Brain pericyte (primary cell): ENCODE measurements at places on chromosomes 2 and 18.

GRCh38 chr2:27703638-27704341 lies 40.1 kb downstream of the SLC4A1AP start:
- DNase-seq, result peak; percentile 87

GRCh38 chr2:56211048-56211447 lies 27.3 kb downstream of the CCDC85A start:
- no peak for DNase-seq

- no peak for DNase-seq
Measured at GRCh38 chr2:30948130-30948529, 140.9 kb upstream of the CAPN13 start.

- DNase-seq, result no peak
Measured at GRCh38 chr2:129876541-129876940, 102.9 kb upstream of the RAB6C start.

DNA sequence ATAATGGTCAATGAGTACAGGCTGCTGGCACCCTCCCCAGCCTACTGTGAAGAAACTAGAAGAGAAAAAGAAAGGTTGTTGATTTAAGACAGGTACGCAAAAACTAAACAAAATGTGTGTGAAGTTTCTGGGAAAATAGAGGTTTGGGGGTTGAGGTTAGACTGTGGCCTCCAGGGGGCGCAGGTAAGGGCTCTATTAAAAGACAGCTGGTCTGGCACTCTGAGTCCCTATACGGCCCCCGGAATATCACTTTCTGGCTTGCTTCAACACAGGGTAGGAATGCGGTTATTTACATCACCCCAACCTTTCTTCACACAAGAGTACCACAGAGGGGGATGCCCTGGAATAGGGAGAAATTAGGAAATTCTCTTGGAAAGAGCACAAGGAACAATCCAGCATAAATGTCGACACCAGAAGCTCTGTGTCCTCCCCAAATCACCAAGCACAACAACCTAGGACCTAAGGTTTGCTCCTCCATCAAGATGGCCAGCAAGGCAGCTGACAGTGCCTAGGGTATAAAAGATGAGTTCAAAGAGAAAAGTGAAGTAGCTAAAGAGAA lies 480.8 kb upstream of the KLHL29 start:
- DNase-seq, result no peak

DNA sequence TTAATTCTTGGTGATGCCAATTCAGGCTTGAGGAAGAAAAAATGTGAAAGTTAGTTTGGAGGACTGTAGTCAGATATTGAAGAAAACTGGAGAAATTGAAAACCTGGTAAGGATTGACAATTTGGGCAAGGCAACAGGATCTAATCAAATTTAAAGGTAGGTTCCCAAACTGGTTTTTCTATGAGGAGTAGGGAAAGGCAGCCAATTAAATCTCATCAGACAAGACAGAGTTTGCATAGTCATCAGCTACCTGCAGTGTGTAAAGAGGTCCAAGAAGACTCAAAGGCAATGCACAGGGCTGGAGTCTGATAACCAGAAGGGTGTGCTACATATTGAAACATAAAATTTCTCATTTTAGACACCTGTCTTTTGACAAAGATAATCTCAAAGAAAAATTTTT lies 16.0 kb upstream of the CAB39 start:
- no peak for DNase-seq

GRCh38 chr2:97740590-97741182 lies 27.3 kb downstream of the ZAP70 start:
- no peak for DNase-seq

DNA sequence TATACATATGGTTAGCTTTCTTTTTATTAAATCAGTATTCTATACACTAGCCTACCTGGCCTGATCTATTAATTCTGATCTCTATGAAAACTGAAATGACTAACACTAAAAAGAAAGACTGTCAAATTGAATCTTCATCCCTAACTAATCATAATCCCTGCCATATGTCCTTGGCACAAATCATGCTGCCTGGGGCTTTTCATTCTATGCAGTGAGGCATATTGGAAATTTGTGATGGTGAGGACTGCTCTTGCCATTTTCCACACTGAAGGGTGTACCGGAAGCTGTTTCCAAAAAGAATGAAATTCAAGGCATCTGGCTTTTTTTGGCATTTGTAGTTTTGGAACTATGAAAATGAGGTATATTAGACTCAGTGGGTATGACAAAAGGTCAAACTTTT lies 39.7 kb downstream of the RAPGEF4 start:
- DNase-seq, result no peak

- DNase-seq, result no peak
Measured at GRCh38 chr18:13447621-13448334, 229.2 kb downstream of the LDLRAD4 start.

DNA sequence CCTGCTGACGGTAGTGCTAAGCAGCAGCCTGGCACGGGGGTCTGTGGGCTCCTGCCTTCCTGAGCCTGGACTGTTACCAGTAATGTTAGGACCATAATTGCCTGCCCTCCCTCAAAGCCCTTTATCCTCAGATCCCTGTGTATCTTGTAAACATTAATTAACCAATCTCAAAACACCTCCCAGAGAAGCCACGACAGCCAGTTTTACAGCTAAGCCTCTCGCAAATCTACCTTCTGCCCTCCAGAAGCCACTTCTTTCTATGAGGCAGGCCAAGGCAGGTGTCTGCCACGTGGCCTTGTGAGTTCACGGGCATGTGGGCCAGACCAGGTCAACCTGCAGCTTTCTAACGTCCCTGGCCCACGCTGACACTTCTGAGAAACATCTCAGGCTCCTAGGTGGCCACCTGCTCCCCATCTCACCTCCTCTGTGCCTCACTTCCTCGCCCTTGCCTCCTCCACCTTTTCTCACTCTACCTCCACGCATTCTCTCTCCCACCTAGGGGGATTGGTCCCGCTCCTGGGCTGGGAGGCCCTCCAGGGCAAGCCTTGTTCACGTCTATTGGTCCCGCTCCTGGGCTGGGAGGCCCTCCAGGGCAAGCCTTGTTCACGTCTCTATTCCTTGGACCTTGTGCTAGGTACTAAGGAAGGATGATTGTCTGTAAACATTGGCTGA lies 64.3 kb downstream of the EDAR start:
- no peak for DNase-seq

DNA sequence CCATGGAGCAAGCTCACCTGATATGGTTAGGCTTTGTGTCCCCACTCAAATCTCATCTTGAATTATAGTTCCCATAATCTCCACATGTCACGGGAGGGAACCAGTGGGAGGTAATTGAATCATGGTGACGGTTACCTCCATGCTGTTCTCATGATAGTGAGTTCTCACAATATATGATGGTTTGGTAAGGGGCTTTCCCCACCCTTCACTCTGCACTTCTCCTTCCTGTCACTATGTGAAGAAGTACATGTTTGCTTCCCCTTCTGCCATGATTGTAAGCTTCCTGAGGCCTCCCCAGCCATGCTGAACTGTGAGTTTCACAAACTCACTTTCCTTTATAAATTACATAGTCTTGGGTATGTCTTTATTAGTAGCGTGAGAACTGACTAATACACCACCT lies 435.7 kb upstream of the ID2 start:
- DNase-seq, result no peak

GRCh38 chr2:199734011-199734410 lies 117.0 kb downstream of the FTCDNL1 start:
- DNase-seq, result no peak

DNA sequence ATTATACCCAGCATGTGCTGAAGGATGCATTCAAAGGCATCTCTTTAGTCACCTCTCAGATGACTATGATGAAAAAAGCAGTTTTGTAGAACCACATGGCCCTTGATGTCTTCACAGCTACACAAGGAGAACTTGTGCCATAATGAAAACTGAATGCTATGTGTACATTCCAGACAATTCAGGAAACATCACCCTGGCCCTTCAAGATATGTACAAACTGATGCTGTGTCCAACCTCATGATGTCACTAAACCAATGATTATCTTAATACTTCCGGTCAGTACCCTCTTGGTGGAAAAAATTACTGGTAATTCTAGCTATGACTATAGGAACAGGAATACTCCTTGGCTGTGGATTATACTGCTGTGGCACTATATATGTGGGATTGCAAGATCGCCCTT lies 20.0 kb downstream of the DUSP11 start:
- no peak for DNase-seq

DNA sequence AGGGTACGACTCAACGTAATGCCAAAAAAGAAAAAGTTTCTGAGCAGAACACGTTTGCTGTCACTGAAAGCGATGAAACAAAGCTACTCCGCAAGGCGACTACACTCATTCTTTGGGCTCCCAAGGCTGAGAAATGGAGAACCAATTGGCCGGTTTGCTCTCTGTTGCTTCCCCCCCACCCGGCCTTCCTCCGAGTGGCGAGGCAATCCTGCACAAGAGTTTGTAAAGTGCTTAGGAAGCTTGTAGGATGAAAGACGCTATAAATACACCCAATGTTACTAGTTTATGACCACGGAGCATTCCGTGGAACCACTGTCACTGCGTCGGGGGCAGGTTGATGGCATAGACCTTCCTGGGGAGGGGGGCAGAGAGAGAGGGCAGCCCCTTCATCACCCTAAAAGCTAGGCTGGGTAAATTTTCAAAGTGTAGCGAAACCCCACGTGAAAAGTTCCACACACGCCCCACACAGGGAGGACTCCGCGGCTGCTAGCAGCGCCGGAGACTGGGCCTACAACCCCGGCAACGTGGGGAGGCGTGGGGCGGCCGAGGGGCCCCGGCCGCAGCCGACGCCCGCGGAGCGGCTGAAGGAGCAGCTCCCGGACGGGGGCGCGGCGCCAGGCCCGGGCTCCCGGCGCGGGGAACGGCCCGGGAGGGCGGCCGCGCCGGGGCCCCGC lies 915 bp downstream of the CUL3 start:
- DNase-seq, result no peak

DNA sequence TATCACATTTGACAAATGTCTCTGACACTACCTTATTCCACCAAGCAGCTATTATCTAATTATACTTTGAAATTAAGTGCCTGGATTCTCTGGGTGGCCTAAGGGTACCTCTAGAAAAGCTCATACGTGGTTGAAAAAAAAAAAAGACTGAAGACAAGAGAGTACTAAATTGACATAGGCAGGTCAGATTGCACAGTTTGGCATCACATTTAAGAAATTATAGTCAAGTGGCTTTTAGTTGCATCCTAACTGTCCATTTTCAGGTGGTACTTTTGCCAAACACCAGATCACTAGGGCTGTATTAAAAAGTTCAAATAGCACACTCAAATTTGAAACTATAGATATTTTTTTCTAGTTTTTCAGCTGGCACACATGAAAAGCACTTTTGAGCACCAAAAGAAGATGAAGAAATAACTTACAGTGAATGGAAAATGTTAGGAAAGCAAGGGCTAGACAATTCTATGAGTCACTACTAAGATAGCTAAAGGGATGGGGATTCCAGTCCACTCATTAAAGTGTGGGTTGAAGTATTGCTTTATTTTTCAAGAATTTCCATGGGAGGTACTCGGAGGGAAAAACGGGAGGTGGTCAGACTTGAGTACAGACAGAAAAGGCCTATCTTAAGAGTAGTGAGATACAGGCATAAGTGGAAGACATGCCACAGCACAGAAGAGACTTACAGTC lies 106.5 kb upstream of the COL5A2 start:
- no peak for DNase-seq

DNA sequence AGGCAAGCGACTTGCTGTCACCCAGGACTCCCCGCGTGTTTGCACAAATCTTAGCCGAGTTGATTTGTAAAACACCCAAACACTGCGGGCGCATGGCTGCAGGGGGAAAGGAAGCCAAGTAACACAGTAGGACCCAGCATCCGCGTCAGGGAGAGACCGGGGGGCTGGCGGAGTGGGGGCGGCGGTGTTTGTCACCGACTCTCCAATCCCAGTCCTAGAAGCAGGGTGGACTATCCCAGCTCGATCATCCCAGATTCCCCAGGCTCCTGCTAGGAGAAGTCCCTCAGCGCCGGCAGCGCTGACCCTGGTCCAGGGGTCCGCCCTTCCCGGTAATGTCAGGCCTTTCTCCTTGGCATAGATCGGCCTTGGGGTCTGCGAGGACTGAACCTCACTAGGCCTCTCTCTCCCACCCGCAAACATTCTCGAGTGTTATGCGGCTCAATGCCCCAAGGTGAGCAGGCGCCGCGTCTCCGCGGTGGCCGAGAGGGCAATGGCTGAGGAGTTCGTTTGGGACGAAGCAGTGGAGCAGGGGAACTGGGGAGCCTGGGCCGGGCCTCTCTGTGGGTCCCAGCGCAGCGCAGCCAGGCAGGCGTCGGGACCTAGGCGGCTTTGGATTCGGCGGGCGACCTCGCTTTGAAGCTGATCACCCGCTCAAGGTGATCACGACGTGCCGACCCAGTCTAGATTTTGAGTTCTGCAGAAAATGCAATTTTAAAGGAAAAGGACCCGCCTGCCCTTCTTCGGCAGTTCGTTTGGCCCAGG lies 1.5 kb upstream of the GDF7 start:
- DNase-seq, result no peak

DNA sequence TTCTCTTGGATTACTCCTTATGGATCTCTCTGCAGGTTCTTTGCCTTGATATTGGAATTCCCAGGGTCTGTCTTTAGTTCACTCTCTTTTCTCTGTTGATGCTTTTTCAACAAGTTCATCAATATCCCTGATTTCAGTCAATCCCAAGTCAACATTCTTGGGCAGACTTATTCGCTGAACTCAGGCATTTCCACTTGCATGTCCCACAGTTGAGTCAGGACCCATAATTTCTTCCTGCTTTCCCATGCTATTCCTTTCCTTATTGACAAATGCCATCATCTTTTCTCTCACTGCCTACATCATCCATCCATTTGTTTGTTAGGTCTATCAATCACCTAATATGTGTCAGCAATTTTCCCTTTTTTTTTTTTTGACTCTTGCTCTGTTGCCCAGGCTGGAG lies 11.6 kb downstream of the GPD2 start:
- DNase-seq, result no peak

GRCh38 chr2:162538967-162539366 lies 195.0 kb downstream of the GCA start:
- DNase-seq, result no peak

- DNase-seq, result no peak
Measured at GRCh38 chr2:105143467-105144151, 97.9 kb upstream of the GPR45 start.

DNA sequence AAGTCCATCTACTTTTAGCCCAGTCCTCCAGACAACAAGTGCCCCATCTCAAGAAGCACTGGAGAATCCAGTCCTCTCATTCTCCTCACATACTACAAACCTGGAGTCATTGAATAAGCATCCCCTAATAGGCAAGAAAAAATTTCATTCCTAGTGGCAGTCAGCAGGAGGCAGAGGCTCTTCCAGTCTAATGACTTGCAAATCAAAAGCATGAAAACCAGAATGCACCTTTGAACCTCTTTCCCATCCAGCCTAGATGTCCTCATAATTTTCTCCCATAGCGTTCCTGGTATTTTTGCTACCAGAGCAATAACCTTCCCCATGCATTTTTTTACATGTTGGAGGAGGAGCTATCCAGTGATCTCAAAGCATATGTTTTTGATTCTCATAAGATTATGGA lies 252.6 kb downstream of the TTC32 start:
- no peak for DNase-seq

- DNase-seq, result no peak
Measured at GRCh38 chr2:28339516-28340175, 53.0 kb upstream of the FOSL2 start.

DNA sequence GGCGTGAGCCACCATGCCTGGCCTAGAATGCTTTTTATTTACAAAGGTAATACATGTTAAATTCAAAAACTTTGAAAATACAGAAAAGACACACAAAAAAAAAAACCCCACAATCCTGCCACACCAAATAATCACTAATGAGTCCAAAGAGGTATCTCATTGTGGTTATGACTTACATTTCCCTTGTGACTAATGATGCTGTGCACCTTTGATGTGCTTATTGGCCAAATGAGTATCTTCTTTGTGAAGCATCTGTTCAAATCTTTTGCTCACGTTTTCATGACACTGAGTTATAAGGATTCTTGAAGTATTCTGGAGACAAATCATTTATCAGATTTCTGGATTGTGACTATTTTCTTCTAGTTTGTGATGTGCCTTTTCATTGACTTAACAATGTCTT lies 6.4 kb upstream of the NLRC4 start:
- DNase-seq, result no peak
